Common myeloid progenitor, CD34-positive (primary cell): ENCODE measurements at places on chromosomes 7 and 10.

GRCh38 chr7:155469-155900, 36.9 kb upstream of the FAM20C start:
- no peak for DNase-seq

- no peak for DNase-seq
These were observed 105.2 kb downstream of the FAS start for GRCh38 chr10:89095701-89096391.

GRCh38 chr10:74088722-74089121, 61.9 kb downstream of the AP3M1 start:
- no peak for DNase-seq

DNA sequence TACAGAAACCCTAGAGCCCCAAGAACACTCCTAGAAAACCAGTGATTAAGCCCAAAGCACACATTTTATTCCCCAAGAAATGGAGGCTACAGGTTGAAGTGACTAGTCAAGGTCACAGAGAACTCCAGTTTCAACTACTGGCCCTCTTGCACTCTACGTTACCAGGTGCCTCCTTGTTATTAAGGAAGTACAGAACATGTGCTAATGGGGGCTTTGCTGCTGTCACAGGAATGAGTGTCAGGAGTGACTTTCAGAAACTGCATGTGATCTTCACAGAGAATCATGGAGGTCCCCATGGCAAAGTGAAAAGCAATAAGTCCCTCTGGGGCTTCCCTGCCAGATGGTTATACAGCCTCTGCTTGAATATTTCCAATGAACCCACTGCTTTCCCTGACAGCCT, 19.3 kb downstream of the JAZF1 start:
- no peak for DNase-seq

GRCh38 chr7:9945131-9945530, 1028.5 kb upstream of the PHF14 start:
- no peak for DNase-seq

- no peak for DNase-seq
These were observed 217.2 kb downstream of the REEP3 start for GRCh38 chr10:63738410-63738809.

GRCh38 chr10:31701546-31701945, 227.1 kb downstream of the ARHGAP12 start:
- peak; percentile 6 for DNase-seq

DNA sequence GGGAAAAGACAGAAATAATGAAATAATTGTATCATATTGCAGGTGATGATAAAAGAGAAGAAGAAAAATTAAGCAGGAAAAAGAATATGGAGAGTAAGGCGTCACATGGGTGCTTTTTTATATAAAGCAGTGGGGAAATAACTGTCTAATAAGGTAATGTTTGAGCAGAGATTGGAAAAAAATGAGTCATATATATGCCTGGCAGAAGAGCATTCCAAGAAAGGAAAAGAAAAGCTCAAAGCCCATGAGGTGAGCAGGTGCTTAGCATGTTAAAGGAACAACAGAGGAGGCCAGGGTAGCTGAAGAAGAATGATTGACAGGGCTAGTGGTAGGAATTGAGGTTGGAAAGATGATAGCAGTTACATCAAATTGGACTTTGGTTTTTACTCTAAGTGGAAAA, 739.5 kb downstream of the SORCS1 start:
- no peak for DNase-seq
